ENCODE measurements at places on chromosomes 3 and 15.

DNA sequence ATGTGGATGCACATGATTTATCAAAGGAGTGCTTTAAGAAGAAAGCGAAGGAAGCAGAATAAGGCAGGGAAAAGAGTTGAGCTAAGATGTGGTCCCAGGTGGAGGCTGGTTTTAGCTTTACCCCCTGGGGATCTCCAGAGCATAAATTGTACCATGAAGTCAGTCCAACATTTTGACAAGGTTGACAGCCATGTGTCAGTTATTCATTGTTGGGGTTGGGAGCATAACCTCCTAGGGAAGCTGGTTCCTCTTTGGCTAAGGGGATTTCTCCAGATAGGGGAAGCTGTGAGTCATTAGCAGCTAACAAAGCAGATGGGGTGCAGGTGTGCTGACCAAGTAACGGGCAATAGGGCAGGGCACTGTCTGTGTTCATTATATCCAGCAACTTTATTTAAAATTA is 123.7 kb upstream of the IGSF10 start:
- no peak for DNase-seq

DNA sequence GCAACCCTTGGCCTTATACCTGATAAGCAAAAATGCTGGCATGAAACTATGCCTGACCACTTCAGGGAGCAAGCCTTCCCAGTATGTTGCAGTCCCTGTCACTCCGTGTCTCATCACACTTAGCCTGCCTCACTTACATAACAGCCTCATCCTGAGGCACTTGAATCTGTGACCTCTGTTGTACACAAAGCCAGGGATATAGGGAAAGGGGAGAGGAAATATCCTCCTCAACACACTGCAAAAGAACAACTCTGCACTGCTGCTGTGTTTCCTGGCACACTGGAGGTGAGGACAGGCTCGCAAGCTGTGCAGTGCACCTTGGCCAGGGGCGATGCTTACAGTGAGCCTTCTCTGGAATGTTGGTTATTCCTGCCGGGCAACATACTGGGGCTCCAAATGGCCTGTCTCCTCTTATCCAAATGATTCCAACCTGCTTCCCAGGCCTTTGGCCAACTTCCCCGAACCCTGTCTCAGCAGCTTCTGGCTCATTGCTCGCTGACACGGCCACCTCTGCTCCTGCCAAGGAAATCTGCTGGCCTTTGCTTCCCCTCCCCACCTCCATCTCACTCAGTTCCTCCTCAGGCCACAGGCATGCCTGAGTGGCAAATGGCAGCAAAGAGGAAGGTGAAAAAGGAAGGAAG is 109.2 kb downstream of the CD47 start:
- DNase-seq: no peak

DNA sequence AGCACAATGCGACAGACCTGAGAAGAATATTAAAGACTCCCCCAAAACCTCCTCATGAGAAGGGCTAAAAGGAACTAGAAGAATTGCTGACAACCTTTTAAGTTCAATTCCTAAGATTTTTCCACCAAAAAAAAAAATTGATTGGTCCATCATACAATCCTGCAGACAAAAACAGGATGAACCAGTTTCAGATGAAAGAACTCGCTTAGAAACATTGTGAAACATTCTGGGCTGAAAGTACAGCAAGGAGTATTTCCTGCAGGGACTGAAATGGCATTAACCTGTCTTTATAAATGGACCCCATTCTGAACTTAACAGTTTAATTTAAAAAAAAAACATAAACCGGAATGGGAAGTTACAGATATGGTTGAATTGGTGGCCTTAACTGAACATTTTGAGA is 96.0 kb upstream of the FAM174B start:
- DNase-seq: no peak

- no peak for DNase-seq
These were observed 53.2 kb upstream of the RBSN start for GRCh38 chr3:15152184-15152583.

- no peak for DNase-seq
These were observed 69.6 kb downstream of the SLC12A8 start for GRCh38 chr3:125142940-125143339.

DNA sequence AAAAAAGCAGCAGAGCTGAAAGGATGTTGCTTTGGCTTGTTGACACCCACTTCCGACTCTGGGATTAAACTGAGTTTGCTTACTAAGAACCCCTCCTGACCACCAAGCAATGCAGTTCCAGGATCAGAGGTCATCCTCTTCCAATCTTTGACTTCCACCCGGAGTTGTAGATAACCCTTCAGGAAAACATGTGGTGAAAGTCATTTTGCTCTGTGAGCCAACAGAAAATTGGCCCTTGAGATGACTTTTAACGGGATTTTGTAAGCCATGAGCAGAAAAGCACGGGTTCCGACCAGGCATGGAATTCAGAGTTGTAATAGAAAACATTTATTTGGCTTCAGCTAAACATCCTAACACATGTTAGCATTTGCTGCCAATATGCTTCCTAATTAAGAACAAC is 171.6 kb upstream of the NR2F2 start:
- no peak for DNase-seq

DNA sequence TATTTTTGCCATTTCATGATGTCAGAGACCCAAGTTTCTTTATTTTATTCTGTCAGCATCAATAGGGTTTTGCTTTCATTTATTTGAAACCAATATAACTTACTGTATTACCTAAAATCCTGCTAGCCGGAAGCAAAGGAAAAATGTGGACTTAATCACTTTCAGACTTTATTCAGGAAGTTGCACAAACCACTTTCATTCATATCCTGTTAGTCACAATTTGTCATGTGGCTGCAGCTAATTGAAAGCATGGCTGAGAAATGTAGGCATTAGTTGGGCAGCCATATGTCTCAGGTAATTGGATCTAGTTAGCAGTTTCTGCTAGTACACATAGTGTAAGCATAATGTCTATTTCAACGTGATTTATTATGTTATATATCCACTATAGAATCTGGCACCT is 462.3 kb upstream of the SGO1 start:
- DNase-seq: peak; percentile 68

- no peak for DNase-seq
These were observed 32.9 kb downstream of the DAPK2 start for GRCh38 chr15:64013179-64014062.

DNA sequence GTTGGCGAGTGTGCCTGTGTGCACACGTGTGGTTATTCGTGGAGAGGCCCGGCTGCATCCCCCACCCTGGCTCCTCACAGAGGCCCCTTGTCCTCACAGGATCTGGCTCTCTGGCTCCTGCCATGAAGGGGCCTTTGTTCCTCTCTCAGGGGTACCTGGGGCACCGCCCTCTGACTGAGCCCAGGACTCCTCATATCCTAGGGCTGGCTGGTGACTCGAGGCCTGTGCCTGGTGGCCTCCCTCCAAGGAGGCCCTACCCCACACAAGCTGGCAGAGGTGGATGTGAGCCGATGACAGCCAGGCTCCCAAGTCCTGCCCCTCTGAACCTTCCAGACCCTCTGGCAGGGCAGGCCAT is 10.0 kb downstream of the PRKCD start:
- no peak for DNase-seq

Measured in AG08395 (cell line).